ENCODE measurements at places on chromosomes 1 and 21.

GRCh38 chr1:227745568-227746265, 10.5 kb downstream of the SNAP47 start:
- DNase-seq: no peak

- DNase-seq: no peak
These were observed 12.7 kb downstream of the FAM89A start for GRCh38 chr1:231027136-231027925.

- DNase-seq: peak; percentile 11
These were observed 180.0 kb downstream of the ETS2 start for GRCh38 chr21:38985568-38986378.

DNA sequence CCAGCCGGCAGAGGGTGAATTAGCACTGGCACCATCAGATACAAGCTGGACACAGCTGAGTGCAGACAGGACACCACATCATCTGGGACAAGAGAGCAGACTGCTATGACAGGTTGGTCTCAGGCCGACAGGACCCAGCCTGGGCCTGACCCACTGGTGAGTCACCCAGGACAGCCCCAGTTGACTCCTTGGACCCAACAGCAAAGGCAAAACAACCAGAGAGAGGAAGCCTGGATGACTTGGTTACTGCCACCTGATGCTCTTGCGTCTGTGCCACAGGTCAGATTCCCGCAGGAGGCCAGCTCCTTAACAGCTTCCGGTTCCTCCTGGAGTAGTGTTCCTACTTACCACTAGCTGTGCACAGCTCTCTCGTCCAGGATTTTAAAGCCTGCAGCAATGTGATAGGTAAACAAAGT, 18.5 kb downstream of the CCN1 start:
- DNase-seq: no peak
